ENCODE measurements at places on chromosomes 13 and 19. TPM values are rescaled to one million over a fixed set of nuclear protein-coding genes. Genes with fewer than 3 reads are reported as not detected.

GRCh38 chr13:78137404-78138142 lies 218.9 kb upstream of the EDNRB start:
- peak; percentile 38 for DNase-seq

GRCh38 chr19:34225659-34226015 lies 28.7 kb upstream of the GARRE1 start:
- DNase-seq = no peak

- no peak for DNase-seq
These were observed 1.2 kb downstream of the ZFP36 start for GRCh38 chr19:39407660-39408391.

GRIN3B gene
- polyA plus RNA-seq = 2.0 TPM

UBE2L5 gene
- 0.85 TPM for polyA plus RNA-seq

DNA sequence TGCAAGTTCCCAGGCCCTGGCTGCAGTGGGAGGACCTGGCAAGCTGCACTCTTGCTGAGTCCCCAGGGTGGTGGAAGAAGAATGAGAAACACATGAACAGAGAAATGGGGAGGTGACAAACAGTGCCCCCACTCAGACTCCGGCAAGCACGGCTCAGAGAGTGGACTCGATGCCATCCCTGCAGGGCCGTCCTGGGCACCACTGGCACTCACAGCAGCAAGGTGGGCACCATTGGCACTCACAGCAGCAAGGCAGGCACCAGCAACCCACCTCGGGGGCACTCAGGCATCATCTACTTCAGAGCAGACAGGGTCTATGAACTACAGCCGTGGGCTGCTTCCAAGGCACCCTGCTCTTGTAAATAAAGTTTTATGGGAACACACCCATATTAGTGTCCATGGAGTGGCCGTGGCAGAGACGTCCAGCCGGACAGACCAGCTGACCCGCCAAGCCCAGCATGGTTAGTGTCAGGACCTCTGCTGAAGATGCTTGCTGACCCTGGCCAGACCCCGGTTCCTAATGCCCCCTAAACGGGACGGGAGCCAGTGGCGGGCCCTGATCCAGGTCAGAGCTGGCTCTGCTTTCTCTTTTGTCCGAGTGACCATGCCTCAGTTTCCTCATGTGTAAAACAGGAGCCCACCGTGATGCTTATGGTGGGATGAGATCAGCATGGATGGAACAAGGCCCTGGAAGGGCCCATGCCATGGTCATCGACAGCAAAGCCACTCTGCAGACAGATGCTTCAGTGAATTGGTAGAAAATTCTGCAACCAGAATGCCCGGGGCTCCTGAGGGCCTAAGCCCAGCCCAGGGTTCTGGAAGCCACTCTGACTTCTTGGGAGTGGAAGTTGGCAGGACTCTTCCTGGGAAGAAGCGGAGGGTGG lies 2.1 kb upstream of the F10 start:
- no peak for DNase-seq

GPR108 gene
- polyA plus RNA-seq = 66.5 TPM
